ENCODE measurements at places on chromosomes 5 and 9.

GRCh38 chr9:7967093-7967827 lies 167.7 kb upstream of the DMAC1 start:
- no peak for DNase-seq

DNA sequence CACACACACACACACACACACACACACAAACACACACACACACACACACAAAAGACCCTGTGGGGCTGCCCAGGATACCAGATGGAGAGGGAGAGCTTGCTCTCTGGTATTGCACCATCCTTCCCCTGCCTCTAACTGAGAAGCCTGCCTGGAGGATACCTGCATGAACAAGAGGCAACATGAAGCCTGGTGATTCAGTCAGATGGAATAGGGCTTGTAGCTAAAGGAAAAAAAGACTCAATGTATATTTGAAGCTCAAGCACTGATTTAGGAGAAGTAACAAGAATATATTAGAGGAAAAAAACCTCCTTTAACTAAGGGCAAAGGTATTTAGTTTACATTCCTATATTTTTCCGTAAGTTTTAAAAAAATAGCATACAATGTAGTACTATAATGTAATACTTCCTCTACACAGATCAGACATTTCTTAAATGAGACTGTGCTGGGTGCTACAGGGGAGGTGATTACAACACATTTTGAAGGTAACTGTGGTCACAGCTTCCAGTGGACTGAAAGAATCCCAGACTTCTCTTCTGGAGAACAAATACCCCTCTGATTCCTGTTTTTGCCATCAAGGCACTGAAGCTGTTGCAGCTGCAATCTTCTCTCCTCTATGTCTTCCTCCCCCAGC lies 169.3 kb downstream of the DCP2 start:
- DNase-seq, result no peak

GRCh38 chr5:62982348-62982747 lies 403.7 kb downstream of the LRRC70 start:
- no peak for DNase-seq

- no peak for DNase-seq
Observed at GRCh38 chr9:127137640-127138360, 15.4 kb upstream of the ANGPTL2 start.

GRCh38 chr5:8013948-8014710 lies 145.2 kb downstream of the MTRR start:
- DNase-seq, result no peak

DNA sequence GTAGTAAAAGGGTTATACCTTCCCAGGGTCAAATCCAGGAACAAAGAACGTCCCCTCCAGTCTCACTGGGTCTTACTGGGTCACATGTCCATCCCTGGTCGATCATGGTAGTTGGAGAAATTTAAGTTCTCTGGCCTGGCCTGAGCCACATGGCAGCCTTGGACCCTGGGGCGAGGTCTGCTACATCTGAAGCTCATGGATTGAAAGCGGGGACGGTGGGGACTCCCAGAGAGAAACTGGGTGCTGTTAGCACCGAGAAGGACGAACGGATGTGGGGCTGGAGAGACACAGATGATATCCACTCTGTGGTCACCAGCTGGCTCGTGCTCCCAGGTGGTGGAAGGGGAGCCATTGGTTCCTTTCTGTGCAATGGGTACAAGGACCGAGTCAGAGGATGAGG lies 46.9 kb downstream of the TSPAN17 start:
- no peak for DNase-seq

GRCh38 chr5:143641549-143642355 lies 170.2 kb upstream of the HMHB1 start:
- DNase-seq, result peak; percentile 24

DNA sequence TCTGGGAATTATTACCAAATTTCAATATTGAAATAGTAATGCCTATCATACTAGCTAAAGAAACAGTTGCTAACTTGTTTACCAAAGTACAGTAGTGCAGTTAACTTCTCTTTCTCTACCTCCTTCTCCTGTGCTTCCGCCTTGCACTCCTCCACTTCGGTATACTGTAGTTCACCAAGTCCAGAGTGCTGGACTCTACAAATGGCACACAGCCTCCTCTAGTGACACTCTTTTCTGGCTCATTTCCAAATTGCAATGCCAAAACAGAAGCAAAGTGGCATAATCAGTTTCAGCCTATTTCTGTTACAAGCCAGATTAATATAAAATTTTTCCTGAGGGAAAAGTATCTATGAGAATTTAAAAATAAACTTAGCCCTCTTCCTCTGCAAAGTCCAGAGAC lies 86.0 kb upstream of the RASGRF2 start:
- no peak for DNase-seq

GRCh38 chr5:113447498-113448050 lies 12.8 kb upstream of the TSSK1B start:
- DNase-seq, result no peak

- no peak for DNase-seq
Observed at GRCh38 chr5:160507221-160507721, 85.6 kb downstream of the PTTG1 start.

DNA sequence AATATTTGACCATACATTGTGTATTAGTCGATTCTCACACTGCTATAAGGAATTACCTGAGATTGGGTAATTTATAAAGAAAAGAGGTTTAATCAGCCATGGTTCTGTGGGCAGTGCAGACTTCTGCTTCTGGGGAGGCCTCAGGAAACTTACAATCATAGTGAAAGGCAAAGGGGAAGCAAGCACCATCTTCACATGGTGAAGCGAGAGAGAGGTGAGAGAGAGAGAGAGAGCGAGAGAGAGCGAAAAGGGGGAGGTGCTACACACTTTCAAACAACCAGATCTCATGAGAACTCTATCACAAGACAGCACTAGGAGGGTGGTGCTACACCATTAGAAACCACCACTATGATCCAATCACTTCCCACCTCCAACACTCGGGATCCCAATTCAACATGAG lies 4.1 kb upstream of the GRAMD2B start:
- DNase-seq, result peak; percentile 38

GRCh38 chr5:105501315-105501714 lies 1938.7 kb upstream of the NUDT12 start:
- no peak for DNase-seq

DNA sequence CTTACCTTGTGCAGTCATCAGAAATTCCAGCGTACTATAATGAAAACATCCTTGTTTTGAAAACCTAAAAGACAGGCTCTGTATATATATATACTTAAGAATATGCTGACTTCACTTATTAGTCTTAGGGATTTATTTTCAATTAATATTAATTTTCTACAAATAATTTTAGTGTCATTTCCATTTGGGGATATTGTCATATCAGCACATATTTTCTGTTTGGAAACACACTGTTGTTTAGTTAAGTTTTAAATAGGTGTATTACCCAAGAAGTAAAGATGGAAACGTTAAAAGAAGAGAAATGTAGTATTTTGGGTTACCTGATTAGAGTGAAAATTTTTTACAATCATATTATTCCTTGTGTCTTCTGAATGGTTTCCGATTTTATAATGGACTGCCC lies 131.4 kb downstream of the CDH6 start:
- no peak for DNase-seq

GRCh38 chr5:32092938-32093812 lies 80.9 kb downstream of the GOLPH3 start:
- peak; percentile 44 for DNase-seq

GRCh38 chr5:16626696-16627264 lies 10.0 kb upstream of the RETREG1 start:
- DNase-seq, result no peak

GRCh38 chr9:72919246-72919945 lies 33.5 kb downstream of the ALDH1A1 start:
- no peak for DNase-seq

DNA sequence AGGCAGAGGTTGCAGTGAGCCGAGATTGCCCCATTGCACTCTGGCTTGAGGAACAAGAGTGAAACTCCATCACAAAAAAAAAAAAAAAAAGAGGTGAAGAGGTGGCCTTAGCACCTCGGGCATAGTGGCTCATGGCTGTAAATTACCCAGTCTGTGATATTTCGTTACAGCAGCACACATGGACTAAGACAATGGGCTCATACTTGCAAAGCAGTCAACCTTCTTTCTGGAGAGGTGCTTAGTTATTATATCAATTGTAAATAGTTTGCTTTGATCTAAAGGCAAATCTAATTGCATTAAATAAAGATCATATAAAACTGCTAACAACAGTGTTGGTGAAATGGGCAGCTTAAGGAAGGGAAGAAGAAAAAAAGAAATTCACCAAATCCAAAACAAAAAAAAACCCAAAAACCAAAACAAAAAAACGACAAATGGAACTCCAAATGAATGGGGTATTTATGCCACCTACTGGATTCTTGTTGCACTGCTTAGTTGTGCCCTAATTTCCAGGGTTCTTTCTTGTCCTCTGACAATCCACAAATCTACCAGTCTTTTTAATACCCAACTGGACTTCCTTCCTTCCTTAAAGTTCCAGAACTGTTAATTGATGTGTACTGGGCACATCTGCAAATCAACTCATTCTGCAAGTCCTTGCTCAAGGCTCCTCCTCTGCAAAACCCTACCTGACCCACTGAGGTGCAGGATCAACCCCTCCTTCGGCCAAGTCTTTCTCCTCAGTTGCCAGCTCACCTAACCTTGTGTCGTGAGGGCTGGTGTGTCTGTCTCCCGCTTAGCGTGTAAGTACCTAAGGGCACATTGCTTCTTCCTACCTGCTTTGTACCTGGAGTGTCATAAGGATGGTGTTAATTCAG lies 35.0 kb upstream of the DMRT1 start:
- DNase-seq, result no peak

DNA sequence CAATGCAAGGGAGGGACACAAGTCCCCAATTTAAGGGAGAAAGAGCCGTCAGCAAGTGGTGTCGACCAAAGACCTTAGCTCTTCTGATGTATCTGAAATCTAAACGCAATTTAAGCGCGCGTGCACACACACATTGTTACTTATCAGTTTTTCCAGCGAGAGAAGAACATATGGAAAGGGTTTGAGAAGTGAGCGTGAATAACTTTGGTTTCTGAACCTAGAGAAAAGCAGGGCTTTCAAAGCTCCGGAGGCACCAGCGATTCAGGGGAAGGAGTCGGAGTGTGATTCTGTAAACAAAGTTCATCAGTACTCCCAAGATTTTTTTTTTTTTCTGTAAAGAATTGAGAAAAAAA lies 191.8 kb downstream of the MEF2C start:
- DNase-seq, result no peak

DNA sequence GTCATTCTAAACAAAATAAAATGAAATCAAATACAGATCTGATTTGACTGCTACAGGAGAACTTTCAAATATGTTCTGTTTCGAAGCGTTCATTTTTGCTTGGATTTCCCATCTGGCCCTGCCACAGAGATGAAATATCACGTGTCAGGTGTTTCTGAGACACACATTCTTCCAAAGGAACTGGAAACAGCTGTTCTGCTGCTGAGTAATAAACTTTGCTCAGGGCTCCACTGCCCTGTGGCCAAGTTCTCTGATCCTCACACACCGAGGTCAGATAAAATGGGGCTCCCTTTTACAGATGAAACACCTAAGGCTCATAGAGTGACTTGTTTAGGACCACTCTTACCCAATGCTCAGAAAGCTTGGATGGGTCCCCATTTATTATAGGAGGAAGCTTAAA lies 42.5 kb downstream of the FRMPD1 start:
- DNase-seq, result no peak

DNA sequence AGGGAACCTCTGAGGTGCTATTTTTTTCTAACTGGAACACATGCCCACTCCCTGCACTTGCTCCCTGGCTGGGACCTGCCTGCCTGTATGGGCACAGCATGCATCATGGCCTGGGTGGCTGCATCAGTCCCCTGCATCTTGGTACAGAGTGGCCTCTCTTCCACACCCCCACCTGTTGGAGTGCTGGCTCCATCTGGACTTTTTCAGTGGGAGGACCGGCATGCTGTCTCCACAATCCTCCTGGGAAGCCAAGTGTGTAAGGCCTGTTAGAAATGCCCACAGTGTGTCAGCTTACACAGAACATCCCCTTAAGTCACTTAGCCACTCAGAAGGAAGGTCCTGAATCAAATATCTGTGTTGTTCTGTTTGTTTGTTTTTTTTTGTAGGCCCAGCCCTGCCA lies 102.9 kb downstream of the MARCHF3 start:
- no peak for DNase-seq

DNA sequence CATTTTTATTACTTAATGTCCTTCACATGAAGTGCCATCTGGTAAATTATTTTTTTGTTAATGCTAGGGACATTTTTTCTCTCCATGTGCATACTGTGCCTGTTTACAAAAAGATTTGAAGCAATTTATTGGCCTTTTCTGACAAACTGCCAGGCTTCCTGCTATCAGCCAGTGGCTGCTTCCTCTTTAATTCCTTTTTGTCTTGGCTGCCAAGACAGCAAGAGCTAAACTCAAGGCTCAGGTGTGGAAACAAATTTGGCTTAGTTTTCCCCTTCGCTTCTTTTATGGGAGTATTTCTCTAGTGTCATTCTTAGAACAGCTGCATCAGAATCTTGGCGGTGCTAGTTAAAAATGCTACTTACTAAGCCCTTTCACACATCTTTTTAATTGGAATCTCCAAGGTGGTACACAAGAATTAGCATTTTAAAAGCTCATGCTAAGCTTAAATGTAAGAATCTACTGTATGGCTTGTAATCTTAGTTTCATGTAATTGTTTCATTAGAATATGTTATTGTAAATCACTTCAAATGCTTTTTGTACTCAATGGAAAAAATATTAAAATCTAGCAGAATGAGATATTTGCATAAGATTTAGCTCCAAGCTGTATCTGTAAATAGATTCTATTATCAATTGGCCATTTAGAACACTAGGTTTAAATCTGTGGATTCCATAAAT lies 134.2 kb upstream of the RASGRF2 start:
- DNase-seq, result no peak

DNA sequence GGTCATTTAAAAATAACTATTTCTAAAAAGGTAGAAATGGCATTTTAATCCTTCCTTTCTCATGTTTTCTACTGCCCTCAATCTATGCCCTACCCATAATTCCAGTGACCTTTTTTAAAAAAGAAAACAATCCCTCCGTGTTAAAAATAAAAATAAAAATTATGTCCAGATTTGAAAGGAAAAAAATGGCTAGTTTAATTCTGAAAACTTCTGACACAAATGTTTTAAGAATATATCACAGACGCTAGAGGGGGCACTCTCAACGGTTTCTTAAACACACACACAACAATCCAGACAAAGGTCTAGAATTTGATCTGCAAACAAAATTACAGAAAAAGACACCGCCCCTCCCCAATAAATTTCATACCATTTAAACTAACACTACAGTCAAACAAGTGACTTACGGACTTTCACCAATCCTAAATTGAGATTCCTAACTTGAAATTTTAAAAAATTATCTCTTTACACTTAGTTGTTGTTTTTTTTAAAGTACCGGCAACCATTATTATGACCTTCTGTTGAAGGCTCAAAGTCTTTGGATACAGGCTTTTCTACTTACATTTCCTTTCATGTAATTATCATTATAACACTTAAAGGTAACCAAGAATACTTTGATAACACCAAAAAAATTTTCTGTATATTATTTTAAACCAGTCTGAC lies 38.2 kb downstream of the CLINT1 start:
- DNase-seq, result peak; percentile 13

GRCh38 chr5:31131381-31131891 lies 62.0 kb upstream of the CDH6 start:
- DNase-seq, result no peak

GRCh38 chr5:43947935-43948334 lies 345.0 kb downstream of the NNT start:
- no peak for DNase-seq

Data from GM12864 (cell line).